Fibroblast of lung (primary cell): ENCODE measurements at places on chromosomes 13 and 19. TPM values are rescaled to one million over a fixed set of nuclear protein-coding genes. Genes with fewer than 3 reads are reported as not detected.

The CALR3 gene
- total RNA-seq, result not detected in 2 replicates

The LGALS7B gene
- not detected in 2 replicates for total RNA-seq

The TLE6 gene
- total RNA-seq, result 0.51 and 1.7 TPM in 2 replicates

The FLT3LG gene
- total RNA-seq, result 3.3 and 4.5 TPM in 2 replicates

The SMIM44 gene
- total RNA-seq, result not detected in 2 replicates

The C19orf85 gene
- total RNA-seq, result not detected in 2 replicates

The LIG4 gene
- 7.7 and 11.6 TPM in 2 replicates for total RNA-seq

The RXFP2 gene
- total RNA-seq, result not detected in 2 replicates

The CEACAM5 gene
- total RNA-seq, result not detected in 2 replicates

The CELF5 gene
- under 0.01 TPM in 1 of 2 replicates, not detected in the other for total RNA-seq

The RTBDN gene
- total RNA-seq, result not detected in 2 replicates

The CYP4F2 gene
- not detected in 2 replicates for total RNA-seq

The IGFL2 gene
- total RNA-seq, result not detected in 2 replicates

The KLK3 gene
- total RNA-seq, result not detected in 2 replicates

The DENND1C gene
- not detected in 2 replicates for total RNA-seq

The KANK3 gene
- total RNA-seq, result 0.17 and 0.26 TPM in 2 replicates

The PDX1 gene
- total RNA-seq, result not detected in 2 replicates

The ZNF829 gene
- total RNA-seq, result 2.5 and 2.8 TPM in 2 replicates
